ENCODE measurements at places on chromosomes 3 and 15.

- DNase-seq = peak; percentile 2
Measured at GRCh38 chr3:138461246-138461645, 26.8 kb downstream of the ESYT3 start.

- no peak for DNase-seq
Measured at GRCh38 chr3:24232784-24233183, 261.9 kb downstream of the THRB start.

DNA sequence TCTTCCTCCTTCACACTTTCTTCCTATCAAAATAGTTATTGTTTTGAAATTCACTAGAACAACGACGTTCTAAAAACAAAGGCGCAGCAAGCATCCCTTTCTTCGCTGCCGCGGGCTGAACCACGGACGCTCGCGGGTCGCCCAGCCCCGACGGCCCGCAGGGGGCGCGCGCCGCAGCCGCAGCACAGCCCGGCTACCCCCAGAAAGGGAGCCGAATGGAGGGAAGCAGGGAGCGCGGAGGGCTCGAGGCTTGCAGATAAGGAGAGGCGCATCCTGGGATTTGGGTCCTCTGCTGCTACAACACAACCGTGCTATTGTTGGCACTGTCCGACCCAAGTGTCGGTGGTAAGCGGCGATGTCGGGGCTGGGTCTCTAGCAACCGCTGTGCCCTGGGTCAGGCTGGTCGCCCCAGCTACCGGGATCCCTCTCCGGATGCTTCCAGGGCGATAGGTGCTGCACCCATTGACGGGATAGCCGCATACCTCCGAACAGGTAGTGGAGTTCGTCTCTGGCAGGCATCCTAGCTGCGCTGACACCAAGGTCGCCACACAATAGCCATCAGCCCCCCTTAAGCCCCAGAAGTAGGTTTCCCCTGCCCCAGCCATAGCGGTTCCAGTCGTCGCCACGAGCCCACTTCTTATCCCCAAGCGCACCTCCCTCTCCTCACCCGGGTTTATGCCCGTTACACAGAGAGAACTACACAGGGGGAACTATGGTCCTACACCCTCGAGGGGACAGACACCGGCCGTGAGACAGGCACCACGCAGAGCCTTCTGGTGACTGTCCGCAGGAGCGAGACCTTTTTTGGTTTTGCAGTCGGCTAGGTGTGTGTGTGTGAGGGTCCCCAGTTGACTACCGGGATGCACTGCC lies 6.0 kb downstream of the ONECUT1 start:
- DNase-seq = peak; percentile 77

- no peak for DNase-seq
Measured at GRCh38 chr3:127578168-127578567, 12.4 kb downstream of the TPRA1 start.

DNA sequence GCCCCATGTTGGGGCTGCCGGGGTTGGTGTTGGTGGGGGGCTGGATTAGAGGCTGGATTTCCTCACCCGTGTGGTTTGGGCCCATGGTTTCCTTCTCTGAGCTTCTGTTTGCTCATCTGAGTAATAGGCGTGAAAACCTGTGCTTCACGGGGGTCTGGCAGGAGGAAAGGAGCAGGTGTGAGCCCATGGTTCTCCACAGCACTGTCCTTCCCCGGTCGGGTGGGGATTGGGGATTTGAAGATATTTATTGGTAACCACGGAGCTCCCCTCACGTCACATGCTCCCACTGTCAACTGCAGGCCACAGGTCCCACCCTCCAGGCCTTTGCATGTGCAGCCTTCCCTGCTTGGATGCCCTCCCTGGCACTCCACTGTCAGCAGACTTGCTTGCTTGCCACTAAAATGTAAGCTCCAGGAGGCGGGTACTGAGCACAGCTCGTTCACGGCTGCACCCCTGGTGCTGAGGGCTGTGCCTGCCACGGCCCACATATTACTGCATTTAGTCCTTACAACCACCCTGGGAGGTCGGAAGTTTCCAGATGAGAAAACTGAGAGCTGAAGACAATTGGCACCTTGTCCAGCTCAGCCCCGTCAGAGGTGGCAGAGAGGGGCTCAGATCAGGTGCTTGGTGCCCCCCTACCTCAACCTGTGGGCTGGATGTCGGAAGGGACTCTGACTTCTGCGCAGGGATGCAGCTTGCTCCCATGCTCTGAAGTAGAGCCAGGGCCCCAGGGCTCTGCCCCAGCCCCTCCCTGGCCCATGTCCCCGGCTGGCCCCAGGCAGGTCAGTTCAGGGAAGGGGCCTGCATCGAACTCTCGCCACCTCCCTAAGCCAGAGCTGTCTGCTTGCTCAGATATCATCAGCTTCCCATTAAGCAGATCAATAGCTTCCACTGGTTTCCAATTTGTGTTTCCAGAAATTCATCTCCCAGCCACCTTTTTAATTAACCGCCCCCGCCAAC lies 29.4 kb upstream of the IQSEC1 start:
- no peak for DNase-seq

- DNase-seq = peak; percentile 27
Measured at GRCh38 chr3:46059432-46059831, 32.1 kb upstream of the XCR1 start.

GRCh38 chr15:32671339-32672325 lies 30.1 kb downstream of the SCG5 start:
- DNase-seq = no peak

- no peak for DNase-seq
Measured at GRCh38 chr3:18370672-18371071, 54.5 kb downstream of the SATB1 start.

DNA sequence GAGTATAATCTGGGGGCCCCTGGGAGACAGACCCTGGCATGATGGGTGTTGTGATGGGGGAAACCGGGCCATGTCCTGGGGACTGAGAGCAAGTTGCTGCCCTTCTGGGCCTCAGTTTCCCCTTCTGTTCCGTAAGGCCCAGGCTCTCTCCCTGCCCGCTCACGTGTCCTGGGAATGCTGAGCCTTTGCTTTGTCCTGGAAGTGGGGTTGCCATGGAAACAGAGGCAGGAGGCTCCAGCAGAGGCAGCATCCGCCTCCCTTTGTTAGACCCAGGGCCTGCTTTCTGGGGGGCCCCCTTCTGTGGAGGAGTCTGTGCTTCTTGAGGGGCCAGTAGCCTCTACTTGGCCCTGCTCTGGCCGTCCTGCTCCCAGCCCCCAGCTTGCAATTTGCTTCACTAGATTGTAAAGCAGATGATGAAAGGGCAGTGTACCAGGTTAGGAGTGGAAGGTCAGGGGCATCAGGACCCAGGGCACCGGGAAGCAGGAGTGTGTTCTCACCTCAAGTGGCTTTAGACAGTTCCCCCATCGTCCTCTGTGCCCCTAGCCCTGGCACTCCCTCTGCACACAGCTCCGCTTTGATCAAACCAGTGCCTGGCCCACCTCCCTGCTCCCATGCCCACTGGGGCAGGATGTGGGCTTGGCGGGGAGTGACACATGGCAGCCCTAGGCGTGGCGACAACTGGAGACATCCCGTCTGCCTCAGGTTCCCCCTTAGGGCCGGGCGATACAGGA lies 105.6 kb downstream of the FBLN2 start:
- no peak for DNase-seq

DNA sequence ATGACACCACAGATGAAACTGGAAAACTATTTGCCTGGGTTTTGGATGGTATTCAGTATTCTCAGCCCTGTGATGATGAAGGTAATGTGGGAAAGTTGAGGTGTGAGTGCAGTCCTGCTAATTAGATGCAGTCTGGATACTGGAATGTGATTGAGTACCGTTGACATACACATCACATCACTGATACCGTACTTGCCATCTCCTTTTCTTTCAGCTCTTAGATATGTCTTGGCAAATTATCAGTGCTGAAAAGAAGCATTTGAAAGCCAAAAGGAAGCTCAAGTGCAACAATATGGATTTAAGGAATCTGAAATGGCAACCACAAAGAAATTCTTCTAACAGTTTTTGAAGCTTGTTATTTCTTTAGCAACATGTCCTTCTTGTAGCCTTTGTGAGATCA lies 381.4 kb upstream of the TGFBR2 start:
- DNase-seq = no peak

DNA sequence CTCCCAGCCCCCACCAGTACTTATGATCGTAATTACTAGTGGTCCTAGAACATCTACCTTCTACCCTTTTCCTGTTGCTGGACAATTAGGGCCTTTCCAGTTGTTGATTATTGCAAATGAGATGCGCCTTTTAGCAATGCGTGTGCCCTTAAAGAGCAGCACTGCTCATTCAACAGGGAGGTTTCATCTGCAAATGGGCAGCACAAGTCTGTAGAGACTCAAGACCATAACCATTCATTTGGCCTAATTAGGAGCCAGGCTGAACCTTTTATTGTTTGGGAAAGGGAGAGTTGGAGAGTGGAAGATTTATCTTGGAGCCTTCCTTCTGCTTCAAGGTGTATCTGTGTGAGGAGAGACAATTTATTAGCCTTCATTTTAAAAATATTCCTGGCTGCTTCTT lies 42.3 kb downstream of the BOC start:
- DNase-seq = no peak

DNA sequence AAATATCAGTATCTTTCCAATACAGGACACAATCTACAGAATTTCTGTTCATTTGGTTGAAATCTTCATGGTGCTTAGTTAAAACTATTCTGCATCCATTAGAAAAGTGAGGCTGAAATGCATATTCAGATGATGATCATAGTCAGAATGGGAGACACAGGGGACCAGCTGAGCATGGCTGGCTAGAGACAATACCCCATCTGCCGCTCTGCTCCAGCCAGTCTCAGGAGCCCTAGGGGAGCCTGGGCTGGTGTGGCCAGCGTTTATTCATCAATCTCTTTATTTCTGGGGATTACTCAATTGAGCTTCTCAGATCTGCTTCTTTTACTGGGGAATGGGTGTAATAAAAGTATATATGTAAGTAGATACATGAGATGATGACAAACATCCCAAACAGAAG lies 470.9 kb upstream of the CDIN1 start:
- DNase-seq = no peak

- no peak for DNase-seq
Measured at GRCh38 chr15:61974759-61975158, 85.5 kb downstream of the VPS13C start.

DNA sequence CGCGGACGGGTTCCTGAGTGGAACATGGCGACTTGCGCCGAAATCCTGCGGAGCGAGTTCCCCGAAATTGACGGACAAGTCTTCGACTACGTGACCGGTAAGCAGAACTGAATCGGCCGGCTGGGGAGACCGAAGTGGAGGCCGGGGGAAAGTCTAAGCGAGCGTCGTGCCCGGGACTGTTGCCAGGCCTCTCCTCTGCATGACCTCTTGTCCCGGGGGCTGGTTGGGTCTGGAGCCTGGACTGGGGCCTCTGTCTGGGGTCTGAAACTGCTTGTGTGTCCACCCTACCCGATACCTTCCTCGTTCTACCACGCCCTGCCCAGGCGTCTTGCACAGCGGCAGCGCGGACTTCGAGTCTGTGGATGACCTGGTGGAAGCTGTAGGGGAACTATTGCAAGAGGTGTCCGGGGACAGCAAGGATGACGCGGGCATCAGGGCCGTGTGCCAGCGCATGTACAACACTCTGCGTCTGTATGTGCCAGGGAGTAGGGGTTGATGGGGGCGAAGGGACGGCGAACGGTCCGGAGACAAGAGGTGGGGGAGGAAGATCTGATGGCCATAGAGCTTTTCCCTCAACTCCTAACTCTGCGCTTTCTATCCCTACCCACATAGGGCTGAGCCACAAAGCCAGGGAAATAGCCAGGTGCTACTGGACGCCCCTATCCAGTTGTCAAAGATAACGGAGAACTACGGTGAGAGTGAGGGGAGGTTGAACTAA lies at the start of gene ABCF3:
ABCF3 (plus strand) TSS at position 16 of the 718 bp plus-strand sequence; CDS start at position 25, 9 bp downstream.
- DNase-seq = peak; percentile 55

DNA sequence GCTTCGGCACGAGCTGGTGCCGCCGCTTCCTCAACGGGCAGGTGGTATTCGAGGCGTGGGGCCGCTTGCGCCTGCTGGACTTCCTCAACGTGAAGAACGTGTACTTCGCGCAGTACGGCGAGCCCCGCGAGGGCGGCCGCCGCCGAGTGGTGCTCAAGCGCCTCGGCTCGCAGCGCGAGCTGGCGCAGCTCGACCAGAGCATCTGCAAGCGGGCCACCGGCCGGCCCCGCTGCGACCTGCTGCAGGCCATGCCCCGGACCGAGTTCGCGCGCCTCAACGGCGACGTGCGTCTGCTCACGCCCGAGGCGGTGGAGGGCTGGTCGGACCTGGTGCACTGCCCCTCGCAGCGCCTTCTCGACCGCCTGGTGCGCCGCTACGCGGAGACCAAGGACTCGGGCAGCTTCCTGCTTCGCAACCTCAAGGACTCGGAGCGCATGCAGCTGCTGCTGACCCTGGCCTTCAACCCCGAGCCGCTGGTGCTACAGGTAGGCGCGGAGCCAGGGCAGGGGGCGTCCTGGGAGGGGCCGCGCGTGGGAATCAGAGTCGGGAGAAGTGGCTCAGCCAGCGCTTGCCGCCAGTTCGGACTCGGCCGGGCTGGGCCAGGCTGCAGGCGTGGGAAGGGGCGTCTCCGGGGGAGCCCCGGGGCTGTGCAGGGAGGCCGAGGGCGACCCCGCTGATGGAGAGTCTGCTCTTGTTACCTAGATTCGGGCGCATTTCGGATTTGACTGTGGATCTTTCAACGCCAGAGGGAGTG lies 1.1 kb downstream of the DIPK2A start:
- DNase-seq = peak; percentile 72

- peak; percentile 45 for DNase-seq
Measured at GRCh38 chr3:32414522-32415202, 23.0 kb downstream of the CMTM7 start.

- no peak for DNase-seq
Measured at GRCh38 chr15:65909831-65910230, 40.5 kb downstream of the RAB11A start.

GRCh38 chr15:36414670-36415069 lies 164.8 kb upstream of the CDIN1 start:
- DNase-seq = no peak

- DNase-seq = no peak
Measured at GRCh38 chr3:189149203-189149602, 22.6 kb upstream of the TPRG1 start.

GRCh38 chr3:188742755-188743550 lies 428.8 kb upstream of the TPRG1 start:
- DNase-seq = no peak

- no peak for DNase-seq
Measured at GRCh38 chr3:28646435-28646834, 297.8 kb upstream of the AZI2 start.

Data from body of pancreas (tissue), 4 donors.